ENCODE measurements at places on chromosomes 5 and 9.
A peak's percentile ranks its signal among the peaks of the same experiment; 100 is the strongest.

DNA sequence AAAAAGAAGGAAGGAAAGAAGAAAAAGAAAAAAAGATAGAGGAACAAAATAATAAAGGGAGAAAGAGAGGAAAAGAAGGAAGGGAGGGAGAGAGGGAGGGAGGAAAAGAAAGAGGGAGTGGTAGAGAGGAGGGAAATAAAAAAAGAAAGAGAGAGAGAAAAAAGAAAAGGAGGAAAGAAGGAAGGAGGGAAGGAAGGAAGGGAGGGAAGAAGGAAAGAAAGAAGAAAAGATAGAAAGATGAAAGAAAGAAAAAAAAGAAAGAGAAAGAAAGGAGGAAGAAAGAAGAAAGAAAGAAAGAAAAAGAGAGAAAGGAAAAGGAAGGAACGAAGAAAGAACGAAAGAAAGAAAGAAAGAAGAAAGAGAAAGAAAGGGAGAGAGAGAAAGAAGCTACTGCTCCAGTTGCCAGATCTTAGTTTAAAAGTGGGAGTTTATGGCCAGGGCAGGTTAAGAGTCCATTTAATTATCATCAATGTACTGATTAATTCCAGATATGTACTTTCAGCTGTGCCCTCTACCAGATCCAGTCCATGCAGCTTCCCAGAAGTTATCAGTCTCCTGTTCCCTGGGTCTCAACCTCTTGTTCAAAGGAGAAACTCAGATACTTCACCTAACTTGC is 1378.5 kb upstream of the NUDT12 start:
- no peak for DNase-seq

- no peak for DNase-seq
Measured at GRCh38 chr9:136939996-136940525, 4.5 kb downstream of the FBXW5 start.

DNA sequence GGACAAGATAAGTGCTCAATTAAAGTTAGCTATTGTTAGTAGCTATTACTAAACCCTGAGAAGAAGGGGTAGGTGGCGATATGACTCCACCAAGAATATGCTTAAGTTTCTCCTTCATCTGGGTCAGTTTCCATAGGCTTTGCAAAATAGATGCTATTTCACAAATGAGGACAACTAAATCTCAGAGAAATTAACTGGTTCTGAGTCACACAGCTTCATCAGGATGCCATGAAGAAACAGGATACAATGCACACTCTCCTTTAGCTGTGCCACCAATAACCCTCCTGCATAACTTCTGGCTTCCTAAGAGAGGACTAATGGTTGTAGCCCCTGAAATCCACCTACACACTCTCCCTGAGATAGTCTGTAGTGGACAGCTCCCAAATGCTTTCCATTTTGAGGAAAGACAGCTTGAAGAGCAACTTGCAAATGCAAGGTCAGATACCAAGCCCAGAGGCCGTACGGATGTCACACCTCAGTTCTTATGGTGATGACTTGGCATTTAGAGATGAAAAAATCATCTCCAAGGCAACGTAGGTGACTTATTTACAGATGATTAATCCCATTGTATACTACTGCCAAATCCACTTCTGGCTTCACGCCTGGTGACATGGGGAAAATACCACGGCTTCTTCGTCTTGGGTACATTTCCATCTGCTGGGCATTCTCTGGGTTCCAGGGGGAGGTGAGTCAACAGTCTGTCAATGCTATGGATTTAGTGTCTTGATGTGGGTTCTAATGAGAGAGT is 251.4 kb upstream of the IL12B start:
- peak; percentile 64 for DNase-seq

DNA sequence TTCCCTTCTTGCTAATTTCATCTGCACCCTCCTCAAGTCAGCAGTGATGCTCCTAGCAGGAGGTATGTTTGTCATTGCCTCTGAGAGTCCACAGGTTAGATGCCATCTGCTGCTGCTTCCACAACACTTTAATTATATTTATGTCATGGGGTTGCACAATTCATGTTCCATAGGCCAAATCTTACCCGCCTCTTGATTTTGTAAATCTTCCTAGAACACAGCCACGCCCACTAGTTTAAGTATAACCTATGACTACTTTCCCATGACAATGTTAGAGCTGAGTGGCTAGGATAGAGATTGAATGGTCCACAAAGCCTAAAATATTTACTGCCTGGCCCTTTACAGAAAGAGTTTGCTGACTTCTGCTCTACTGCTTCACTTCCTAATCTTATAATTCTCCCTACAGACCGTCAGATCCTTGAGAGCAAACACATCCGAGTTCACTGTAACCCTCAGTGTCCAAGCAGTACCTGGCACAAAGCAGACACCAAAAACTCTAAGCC is 21.1 kb downstream of the LIFR start:
- no peak for DNase-seq

- DNase-seq: no peak
Measured at GRCh38 chr9:22976454-22976853, 529.8 kb downstream of the DMRTA1 start.

GRCh38 chr5:66796305-66797292 is 200.4 kb downstream of the MAST4 start:
- peak; percentile 2 for DNase-seq

- no peak for DNase-seq
Measured at GRCh38 chr5:98564836-98565235, 208.6 kb upstream of the RGMB start.

DNA sequence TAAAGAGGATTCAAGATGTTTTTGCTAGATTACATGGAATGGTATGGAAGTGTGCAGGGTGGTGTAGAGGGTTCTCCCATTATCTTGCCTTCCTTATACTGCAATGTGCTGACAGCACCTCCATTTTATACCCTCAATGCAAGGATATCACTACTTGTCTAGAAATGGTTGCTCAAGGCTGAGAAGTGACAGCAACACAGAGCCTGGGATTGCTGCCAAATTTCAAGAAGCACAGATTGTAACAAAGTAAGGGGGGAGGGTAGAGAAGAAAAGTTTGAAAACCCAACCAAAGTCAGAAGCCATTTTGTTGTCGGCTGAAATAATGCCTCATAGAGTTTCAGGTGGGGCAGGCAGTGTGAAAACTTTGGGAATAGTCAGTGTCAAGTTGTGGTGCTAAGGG is 29.8 kb downstream of the PCDHAC2 start:
- no peak for DNase-seq

DNA sequence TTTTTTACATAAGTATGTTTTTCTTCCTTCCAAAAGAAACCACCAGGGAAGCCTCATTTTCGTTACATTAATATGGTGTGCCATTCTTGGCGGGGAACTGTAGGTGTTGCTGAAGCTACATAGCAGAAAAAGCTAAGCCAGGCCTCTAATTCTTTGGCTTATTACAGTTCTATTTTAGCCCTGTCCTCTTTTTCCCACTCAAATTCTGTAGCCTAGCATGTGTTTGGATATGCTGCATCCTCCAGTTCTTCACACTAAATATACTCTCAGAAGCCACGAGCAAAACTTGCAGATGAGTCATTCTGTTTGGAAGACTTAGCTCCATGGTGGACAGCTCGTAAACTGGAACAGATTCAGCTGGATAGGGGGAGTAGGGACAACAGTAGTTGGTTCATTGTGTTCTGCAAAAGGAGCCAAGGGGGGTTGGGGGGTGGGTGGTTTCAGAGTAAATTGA is 369.4 kb downstream of the TMEM161B start:
- DNase-seq: no peak

DNA sequence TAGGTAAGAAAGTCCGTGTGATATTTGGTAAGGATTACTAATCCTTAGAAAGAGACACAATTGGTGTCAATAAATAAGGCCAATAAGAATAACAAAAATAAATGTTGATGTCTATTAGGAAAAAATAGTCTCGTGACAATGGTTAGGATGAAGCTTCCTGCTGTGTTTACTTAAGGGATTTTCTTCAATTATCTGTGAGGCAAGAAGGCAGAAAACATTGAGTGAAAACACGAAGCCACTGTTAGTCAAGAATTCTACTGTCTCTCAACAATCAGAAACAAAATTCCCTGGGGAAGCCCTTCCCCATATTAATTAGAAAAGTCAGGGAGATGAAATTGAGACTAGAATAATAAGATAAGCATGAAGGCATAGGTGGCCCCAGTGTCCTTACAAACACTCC is 149.0 kb downstream of the SYK start:
- no peak for DNase-seq

GRCh38 chr5:72633041-72633445 is 125.8 kb upstream of the ZNF366 start:
- no peak for DNase-seq

GRCh38 chr9:133114886-133115603 is 6.0 kb downstream of the RALGDS start:
- DNase-seq: no peak

Data from GM04503 (cell line).